ENCODE measurements at places on chromosomes 3 and 15. TPM values are rescaled to one million over a fixed set of nuclear protein-coding genes. Genes with fewer than 3 reads are reported as not detected.

LTK gene
- total RNA-seq: 25.7 TPM

GRCh38 chr15:89442671-89443307 is 53.6 kb downstream of the RHCG start:
- peaks cover 5% of the 10 kb centered on the region for H3K4me1 ChIP-seq
- peaks cover 15% of the 10 kb centered on the region for H3K27me3 ChIP-seq
- no peak overlapping the region for H3K4me3 ChIP-seq
- H3K36me3 ChIP-seq: peaks cover 4% of the 10 kb centered on the region
- no peak overlapping the region for H3K27ac ChIP-seq

DNA sequence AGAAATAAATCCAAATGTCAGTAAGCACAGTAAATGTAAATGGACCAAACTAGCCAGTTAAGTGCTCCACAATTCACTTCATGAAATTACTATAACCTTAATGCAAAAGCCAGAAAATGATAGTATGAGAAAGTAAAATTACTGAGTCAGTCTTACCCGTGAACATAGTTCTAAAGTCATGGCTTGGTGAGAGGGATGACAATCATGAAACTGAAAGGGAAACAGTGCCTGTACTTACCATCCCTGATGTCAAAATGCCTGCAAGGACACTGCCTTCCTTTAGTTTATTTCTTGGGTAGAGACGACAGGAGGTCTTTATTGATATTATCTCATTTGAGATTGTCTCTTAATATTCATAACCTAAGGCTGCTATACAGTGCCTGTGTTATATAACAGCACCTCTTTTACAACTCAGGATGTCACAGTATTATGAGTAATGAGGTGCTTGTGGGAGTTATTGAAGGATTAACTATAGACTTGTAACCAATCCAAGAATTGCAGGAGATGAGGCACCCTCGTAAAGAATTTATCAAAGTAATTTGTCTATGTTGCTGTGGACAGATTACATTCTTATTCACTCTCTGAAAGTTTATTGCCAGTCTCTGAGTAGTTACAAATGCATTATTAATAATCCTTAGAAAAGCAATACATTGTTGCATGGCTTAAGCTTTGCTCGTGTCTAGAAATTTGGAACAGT is 142.9 kb upstream of the BFSP2 start:
- DNase-seq: no peak
- no peaks in the 10 kb centered on the region for H3K27me3 ChIP-seq
- no peaks in the 10 kb centered on the region for H3K36me3 ChIP-seq
- no peak overlapping the region for H3K27ac ChIP-seq

DNA sequence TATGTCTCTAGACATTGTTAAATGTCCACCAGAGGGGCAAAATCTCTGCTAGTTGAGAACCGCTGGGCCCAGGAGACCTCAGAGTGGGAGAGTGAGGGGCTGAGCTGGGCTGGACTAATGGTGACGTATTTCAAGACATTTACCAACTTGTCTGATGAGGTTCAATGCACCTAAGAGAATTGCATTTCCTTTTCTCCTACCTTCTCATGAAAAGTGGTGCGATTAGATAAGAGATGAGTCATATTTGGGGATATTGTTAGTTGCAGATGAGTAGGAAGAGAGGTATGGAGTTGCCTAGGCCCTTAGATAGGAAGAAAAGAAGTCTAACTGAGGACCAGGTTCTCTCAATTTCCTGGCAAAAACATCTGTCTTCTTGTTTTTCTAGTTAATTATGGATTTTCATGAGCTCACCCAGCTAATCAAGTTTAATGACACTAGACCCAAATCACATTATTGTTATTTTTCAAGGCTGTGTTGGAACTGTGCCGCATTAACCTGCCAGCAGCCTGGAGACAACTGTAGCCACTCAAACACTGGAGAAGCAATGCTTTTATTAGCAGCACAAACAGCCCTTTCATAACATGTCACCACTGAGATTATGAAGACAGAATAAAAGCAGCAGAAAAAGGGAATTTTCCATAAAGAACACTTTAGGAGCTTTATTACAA is 144.2 kb downstream of the PDCD6IP start:
- no peaks in the 10 kb centered on the region for H3K27me3 ChIP-seq
- H3K4me3 ChIP-seq: no peak overlapping the region
- H3K4me1 ChIP-seq: no peaks in the 10 kb centered on the region
- no peaks in the 10 kb centered on the region for H3K36me3 ChIP-seq

GRCh38 chr3:140950863-140951262 is 9.2 kb downstream of the SLC25A36 start:
- no peak for DNase-seq
- H3K4me1 ChIP-seq: peaks cover 7% of the 10 kb centered on the region
- no peaks in the 10 kb centered on the region for H3K36me3 ChIP-seq
- peak overlapping the region; percentile 45 for H3K27ac ChIP-seq
- H3K27me3 ChIP-seq: no peaks in the 10 kb centered on the region

- peaks cover 19% of the 10 kb centered on the region for H3K36me3 ChIP-seq
- H3K4me1 ChIP-seq: peaks cover under 1% of the 10 kb centered on the region
- H3K27me3 ChIP-seq: no peaks in the 10 kb centered on the region
Observed at GRCh38 chr3:33124638-33125037, 10.8 kb downstream of the CRTAP start.

- H3K27me3 ChIP-seq: no peaks in the 10 kb centered on the region
- no peaks in the 10 kb centered on the region for H3K36me3 ChIP-seq
- H3K27ac ChIP-seq: no peak overlapping the region
- H3K4me3 ChIP-seq: no peak overlapping the region
- DNase-seq: no peak
- peaks cover 16% of the 10 kb centered on the region for H3K4me1 ChIP-seq
Observed at GRCh38 chr3:78791753-78792152, 976.0 kb downstream of the ROBO1 start.

DNA sequence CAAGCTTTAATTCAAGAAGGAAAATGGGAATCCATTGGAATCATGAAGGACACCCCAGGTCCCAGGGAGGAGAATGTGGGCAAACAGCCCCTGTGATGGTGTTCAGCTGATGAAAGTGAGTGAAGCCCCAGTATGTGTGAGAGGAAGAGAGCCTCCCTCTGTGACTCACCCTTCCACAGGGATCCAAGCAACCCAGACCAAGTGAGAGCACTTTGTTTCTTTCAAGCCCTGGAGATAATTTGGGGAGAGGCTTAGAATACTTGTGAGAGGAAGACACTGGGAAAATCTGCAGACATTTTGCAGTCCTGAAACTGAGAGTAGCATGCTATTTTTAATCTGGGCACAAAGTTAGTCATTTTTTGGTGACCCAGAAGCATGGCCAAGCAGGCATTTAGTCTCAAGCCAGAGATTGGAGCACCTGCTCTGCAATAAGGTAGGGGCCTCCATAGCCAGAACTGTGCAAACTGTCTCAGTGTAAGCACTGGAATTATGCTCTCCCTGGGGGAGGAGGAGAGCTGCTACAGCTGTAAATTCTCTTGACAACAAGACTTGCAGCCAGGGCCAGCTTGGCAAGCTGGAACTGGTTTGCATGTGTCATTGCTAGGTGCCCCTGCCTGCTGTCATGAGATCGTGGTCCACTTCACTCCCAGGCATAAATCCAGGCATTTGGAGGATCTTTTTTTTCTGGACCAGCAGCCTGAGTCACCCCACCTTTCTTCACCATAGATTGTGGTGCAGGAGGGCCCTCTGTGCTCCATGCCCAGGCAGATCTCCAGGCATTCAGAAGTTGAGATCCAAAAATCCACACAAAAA is 537.8 kb upstream of the DPPA4 start:
- no peak for DNase-seq
- no peak overlapping the region for H3K4me3 ChIP-seq
- no peaks in the 10 kb centered on the region for H3K4me1 ChIP-seq
- no peaks in the 10 kb centered on the region for H3K27me3 ChIP-seq
- H3K27ac ChIP-seq: no peak overlapping the region
- H3K36me3 ChIP-seq: no peaks in the 10 kb centered on the region

DNA sequence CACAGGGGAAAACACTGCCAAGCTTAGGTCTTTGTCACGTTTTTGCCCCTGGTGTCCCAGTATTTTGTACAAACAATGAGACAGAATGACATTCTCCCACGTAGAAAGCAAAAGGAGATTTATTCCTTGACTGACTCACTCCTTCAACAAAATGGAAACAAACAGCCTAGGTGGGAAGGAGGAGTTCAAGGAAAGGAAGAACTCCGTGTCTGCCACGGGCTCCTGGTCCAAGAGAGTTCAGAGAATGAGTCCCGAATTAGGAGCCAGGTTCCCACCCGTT is 8.1 kb downstream of the TLE3 start:
- DNase-seq: no peak
- H3K4me1 ChIP-seq: peaks cover 53% of the 10 kb centered on the region
- peaks cover 3% of the 10 kb centered on the region for H3K27me3 ChIP-seq
- peaks cover 19% of the 10 kb centered on the region for H3K36me3 ChIP-seq
- H3K4me3 ChIP-seq: no peak overlapping the region
- H3K27ac ChIP-seq: no peak overlapping the region

Measured in endothelial cell (in vitro differentiated cells).